ENCODE measurements at places on chromosomes 1 and 21.

- H3K27ac ChIP-seq: peak overlapping the region; percentile 86
- H3K4me3 ChIP-seq: no peak overlapping the region
- DNase-seq: no peak
- no peaks in the 10 kb centered on the region for H3K36me3 ChIP-seq
Measured at GRCh38 chr1:219659684-219660083, 46.8 kb upstream of the ZC3H11B start.

DNA sequence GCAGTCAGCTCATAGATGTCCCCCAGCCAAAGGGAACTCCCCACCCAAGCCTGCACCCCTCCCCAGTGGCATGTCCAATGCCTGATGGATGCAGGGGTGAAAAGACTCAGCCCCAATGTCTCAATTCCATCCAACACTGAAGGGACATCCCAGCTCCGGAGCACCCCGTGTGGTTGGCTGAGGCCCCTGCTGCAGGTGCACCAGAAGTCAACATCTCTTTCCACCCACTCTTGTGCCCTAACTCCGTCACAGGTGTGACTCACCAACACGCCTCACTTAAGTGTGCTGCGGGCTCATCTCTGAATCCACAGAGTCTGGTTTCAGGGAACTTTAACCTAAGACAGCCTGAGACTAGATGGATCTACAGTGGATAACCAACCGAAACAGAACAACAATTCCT is 40.9 kb upstream of the ZBTB18 start:
- DNase-seq: no peak
- peaks cover 16% of the 10 kb centered on the region for H3K4me1 ChIP-seq
- no peaks in the 10 kb centered on the region for H3K27me3 ChIP-seq

GRCh38 chr21:44948426-44949120 is 8.7 kb downstream of the SLX9 start:
- H3K4me1 ChIP-seq: peaks cover 32% of the 10 kb centered on the region
- peak; percentile 67 for DNase-seq
- no peaks in the 10 kb centered on the region for H3K27me3 ChIP-seq
- no peak overlapping the region for H3K27ac ChIP-seq
- H3K36me3 ChIP-seq: peaks cover 12% of the 10 kb centered on the region

DNA sequence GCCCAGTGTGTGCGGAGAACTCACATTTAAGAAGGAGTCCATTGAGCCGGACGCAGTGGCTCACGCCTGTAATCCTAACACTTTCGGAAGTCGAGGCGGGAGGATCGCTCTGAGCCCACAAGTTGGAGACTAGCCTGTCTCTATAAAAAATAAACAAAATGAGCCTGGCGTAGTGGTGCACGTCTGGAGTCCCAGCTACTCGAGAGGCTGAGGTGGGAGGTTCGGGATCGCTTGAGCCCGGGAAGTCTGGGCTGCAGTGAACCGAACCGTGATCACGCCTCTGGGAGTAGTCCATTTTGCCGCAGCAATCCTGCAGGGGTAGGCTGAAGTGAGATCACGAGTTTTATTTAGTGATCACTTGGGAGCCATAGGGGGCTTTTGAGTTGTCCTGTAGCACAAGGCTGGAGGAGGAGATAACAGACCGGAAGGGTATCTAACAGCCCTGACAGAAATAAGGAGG is 497 bp upstream of the FUCA1 start:
- H3K27me3 ChIP-seq: peaks cover 8% of the 10 kb centered on the region
- H3K36me3 ChIP-seq: peaks cover 5% of the 10 kb centered on the region
- peak overlapping the region; percentile 83 for H3K4me3 ChIP-seq
- peak overlapping the region; percentile 66 for H3K27ac ChIP-seq

DNA sequence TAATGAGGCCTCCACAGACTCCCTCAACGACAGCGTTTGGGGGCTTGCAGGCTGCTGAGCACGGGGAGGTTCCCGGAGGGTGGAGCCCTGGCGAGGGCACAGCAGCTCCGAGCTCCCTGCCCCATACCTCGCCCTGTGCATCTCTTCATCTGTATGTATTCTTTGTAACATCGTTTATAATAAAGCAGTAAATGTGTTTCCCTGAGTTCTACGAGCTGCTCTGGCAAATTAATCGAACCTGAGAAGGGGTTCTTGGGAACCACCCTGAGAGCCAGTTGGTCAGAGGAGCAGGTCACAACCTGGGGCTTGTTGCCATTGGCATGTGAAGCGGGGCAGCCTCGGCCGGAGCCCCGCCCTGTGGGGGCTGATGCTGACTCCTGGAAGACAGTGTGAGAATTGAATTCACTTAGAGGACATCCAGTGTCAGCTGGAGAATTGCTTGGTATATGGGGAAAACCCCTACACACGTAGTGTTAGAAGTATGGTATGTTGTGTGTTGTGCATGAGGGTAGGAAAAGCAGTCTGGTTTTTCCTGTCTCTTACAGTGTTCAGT is 11.5 kb downstream of the SLC37A1 start:
- H3K4me1 ChIP-seq: peaks cover 20% of the 10 kb centered on the region
- H3K36me3 ChIP-seq: peaks cover 10% of the 10 kb centered on the region
- peak overlapping the region; percentile 69 for H3K27ac ChIP-seq

DNA sequence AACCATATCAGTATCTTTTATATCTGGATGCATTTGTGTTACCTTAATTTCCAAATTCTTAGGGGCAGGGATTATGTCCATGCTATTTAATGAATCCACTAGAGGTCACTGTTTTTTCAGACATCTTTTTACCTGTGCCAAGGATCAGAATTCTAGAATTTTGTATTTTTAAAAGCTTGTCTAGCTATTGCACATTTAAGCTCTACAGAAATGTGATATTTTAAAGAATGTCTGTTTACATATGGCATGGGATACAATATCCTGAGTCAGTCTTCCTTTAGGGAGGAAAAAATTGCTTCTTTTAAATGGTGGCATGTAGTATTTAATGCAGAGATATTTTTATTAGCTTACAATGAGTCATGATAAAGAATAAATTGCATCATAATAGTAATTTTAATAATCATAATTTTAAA is 11.3 kb downstream of the RPAP2 start:
- H3K4me3 ChIP-seq: no peak overlapping the region
- H3K36me3 ChIP-seq: peaks cover 12% of the 10 kb centered on the region
- no peak for DNase-seq
- H3K4me1 ChIP-seq: no peaks in the 10 kb centered on the region
- no peaks in the 10 kb centered on the region for H3K27me3 ChIP-seq
- H3K27ac ChIP-seq: no peak overlapping the region

GRCh38 chr1:235799264-235799663 is 67.4 kb downstream of the LYST start:
- H3K4me3 ChIP-seq: no peak overlapping the region
- no peak overlapping the region for H3K27ac ChIP-seq
- H3K36me3 ChIP-seq: peaks cover 11% of the 10 kb centered on the region
- no peaks in the 10 kb centered on the region for H3K4me1 ChIP-seq
- no peaks in the 10 kb centered on the region for H3K27me3 ChIP-seq

- H3K27ac ChIP-seq: no peak overlapping the region
- no peak overlapping the region for H3K4me3 ChIP-seq
- no peak for DNase-seq
- no peaks in the 10 kb centered on the region for H3K4me1 ChIP-seq
- H3K36me3 ChIP-seq: peaks cover 5% of the 10 kb centered on the region
Measured at GRCh38 chr1:55886856-55887712, 671.9 kb upstream of the USP24 start.

- no peaks in the 10 kb centered on the region for H3K27me3 ChIP-seq
- H3K27ac ChIP-seq: no peak overlapping the region
- peaks cover 1% of the 10 kb centered on the region for H3K36me3 ChIP-seq
- H3K4me3 ChIP-seq: no peak overlapping the region
Measured at GRCh38 chr1:87358219-87358618, 29.5 kb downstream of the LMO4 start.

DNA sequence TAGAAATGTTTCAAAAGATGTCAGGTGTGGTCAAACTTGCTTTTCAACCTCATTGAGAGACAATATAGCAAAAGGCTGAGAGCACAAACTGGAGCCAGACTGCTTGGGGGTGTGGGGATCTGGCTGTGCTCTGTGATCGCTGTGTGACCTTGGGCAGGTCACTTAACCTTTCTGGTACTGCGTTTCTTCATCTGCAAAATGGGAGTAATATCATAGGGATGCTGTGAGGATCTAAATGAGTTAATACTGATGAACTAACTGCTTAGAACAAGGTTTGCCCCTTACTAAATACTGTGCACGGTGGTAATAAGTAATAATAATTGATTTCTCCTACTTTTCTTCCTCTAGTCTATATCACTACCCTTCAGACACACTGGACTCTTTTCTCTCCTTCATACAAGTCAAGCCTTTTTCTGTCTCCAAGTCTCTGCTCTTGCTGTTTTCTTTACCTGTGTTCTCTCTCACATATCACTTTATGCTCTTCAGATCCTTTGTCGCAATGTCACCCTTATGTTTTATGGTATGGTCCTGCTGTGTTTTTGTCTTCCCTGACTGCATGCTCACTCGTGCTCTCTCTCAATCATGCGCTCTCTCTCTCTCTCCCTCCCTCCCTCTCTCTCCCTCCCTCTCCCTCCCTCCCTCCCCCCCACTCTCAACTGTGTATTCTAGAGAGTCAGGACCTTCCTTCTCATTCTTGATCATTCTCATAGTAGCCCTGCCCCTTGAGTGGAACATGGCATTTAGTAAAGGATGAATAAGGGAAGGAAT is 3.3 kb downstream of the MGST3 start:
- peak overlapping the region; percentile 75 for H3K27ac ChIP-seq
- no peaks in the 10 kb centered on the region for H3K27me3 ChIP-seq
- DNase-seq: no peak
- H3K4me3 ChIP-seq: peak overlapping the region; percentile 24

DNA sequence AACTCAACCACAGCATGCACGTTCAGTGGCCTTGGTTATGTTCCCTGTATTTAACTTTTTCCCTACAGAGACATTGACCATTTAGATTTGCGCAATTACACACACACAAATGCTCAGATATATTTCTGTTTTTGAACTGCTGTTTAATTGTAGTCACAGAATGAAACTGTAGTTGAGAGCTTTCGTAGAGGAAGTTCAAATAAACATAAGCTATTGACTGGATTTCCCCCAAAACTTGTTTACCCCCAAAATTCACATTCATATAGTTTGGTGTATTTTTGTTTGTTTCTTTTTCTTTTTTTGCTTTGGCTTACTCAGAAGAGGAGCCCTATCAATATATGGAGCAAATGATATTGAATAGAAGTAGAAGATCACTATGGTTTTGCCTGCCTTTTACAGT is 921.0 kb downstream of the ADGRL2 start:
- no peak overlapping the region for H3K4me3 ChIP-seq
- no peak overlapping the region for H3K27ac ChIP-seq
- H3K27me3 ChIP-seq: no peaks in the 10 kb centered on the region
- H3K4me1 ChIP-seq: no peaks in the 10 kb centered on the region

DNA sequence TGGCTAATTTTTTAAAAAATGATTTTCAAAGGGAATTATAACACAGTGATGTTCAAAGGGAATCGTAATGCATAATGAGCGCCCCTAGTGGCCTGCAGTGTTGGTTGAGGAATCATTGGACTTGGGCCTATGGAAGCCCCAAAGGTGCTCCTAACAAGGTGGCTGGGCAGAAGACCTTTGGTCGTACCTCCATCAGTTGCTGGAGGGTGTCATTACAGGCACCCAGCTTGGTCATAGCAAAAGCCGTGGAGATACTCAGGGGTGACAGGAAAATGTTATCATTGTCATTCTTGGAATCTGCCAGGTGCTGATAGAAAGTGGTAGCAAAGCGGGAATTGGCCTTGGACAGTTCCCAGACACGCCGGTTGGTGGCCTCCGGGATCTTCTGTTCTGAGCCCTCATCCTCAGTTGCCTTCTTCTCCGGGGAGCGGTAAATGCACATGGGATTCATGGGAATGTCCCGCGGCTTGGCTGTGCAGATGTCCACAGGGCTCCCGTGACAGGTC is 2.7 kb downstream of the SERPINC1 start:
- H3K27ac ChIP-seq: no peak overlapping the region
- DNase-seq: no peak
- no peaks in the 10 kb centered on the region for H3K36me3 ChIP-seq

- no peak overlapping the region for H3K27ac ChIP-seq
- DNase-seq: no peak
- no peaks in the 10 kb centered on the region for H3K27me3 ChIP-seq
- H3K4me3 ChIP-seq: no peak overlapping the region
- H3K4me1 ChIP-seq: peaks cover 37% of the 10 kb centered on the region
- H3K36me3 ChIP-seq: peaks cover 19% of the 10 kb centered on the region
Measured at GRCh38 chr1:21894034-21894881, 42.9 kb downstream of the HSPG2 start.

DNA sequence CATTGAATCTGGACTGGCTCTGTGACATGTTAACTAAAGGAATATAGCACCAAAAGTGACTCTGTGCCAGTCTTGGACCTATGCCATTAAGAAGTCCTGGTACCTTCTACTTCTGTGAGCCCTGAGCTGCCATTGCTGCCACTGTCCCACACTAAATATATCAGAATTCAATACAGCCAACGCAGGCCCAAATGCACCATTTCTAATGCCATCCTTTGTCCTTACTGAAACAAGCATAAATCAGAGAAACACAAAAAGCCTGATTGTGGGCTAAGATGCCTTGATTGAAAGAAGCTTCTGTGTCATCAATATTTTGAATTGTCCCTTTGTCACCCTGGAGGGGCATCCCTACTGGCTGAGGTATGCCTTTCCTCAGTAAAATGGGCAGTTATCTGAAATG is 66.9 kb upstream of the NEK2 start:
- no peak for DNase-seq
- H3K36me3 ChIP-seq: no peaks in the 10 kb centered on the region

DNA sequence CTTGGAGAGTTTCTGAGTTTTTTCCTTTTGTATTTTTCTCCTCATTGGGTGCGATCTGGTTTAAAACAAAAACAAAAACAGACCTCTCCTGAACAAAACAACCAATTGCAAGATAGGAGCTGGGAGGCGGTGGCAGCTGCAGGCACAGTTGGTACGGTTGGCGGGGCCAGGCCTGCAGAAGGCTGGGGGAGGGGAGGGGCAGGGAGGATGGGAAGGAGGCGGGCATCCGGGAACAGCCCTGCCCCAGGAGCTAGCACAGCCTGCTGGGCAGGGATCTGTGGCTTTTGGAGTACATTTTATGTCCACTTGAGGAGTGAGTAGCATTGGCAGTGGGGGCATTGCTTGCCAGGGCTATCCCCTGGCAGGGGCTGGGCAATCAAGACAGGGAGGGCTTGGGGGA is 5.2 kb downstream of the CAPN9 start:
- no peak overlapping the region for H3K4me3 ChIP-seq
- no peak overlapping the region for H3K27ac ChIP-seq
- no peak for DNase-seq
- H3K4me1 ChIP-seq: peaks cover 24% of the 10 kb centered on the region

DNA sequence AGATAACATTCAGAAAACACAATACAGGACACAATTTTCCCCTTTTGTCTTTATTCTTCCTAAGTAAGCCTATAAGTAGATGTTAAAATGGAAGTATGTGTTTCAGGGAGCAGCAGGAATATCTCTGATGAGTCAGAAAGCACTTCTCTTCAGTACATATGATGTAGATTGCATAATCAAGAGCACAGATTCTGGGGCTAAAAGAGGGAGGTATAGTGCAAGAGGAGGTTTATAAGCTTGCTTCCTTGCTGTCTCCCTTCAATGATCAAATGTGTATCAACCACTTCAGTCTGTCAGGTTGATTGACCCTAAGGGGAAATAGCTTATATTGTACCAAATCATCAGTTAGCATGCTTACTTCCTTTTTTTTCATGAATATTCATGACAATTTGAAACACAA is 822.8 kb downstream of the BRINP3 start:
- no peak overlapping the region for H3K27ac ChIP-seq
- H3K27me3 ChIP-seq: no peaks in the 10 kb centered on the region
- H3K4me3 ChIP-seq: no peak overlapping the region
- DNase-seq: no peak
- no peaks in the 10 kb centered on the region for H3K4me1 ChIP-seq

- no peaks in the 10 kb centered on the region for H3K27me3 ChIP-seq
- H3K27ac ChIP-seq: no peak overlapping the region
- no peaks in the 10 kb centered on the region for H3K4me1 ChIP-seq
- no peak for DNase-seq
- H3K4me3 ChIP-seq: no peak overlapping the region
Measured at GRCh38 chr1:45543581-45544417, 6.8 kb upstream of the AKR1A1 start.
